ENCODE measurements at places on chromosomes 1 and 21. TPM values are rescaled to one million over a fixed set of nuclear protein-coding genes. Genes with fewer than 3 reads are reported as not detected.

FAM72D gene
- total RNA-seq = not detected

DNA sequence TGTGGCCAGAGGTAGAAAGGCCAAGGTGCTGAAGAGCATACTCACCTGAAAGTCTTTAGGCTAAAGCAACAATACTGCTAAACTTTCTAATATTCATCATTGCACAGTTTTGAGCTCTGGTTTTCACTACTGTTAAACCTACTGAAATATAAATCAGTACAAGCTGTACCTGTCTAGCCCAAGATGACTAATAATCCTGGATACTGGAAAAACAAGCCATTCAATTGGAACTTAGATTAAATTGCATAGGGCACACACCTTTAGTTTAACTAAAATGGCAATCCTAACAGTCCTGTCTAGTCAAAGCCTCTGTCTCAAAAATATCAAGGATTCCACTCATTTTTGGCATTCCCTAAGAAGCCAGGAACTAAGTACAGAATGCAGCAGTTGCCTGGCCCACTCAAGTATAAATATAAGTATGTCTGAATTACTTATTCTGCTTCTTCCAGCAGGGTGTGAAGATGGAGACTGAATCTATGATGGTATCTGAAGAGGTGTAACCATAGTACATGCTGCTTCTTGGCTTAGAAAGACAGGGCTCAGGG lies 3.1 kb downstream of the CHML start:
- H3K4me1 ChIP-seq = peaks cover 9% of the 10 kb centered on the region
- no peaks in the 10 kb centered on the region for H3K27me3 ChIP-seq
- H3K27ac ChIP-seq = no peak overlapping the region
- no peaks in the 10 kb centered on the region for H3K36me3 ChIP-seq

DNA sequence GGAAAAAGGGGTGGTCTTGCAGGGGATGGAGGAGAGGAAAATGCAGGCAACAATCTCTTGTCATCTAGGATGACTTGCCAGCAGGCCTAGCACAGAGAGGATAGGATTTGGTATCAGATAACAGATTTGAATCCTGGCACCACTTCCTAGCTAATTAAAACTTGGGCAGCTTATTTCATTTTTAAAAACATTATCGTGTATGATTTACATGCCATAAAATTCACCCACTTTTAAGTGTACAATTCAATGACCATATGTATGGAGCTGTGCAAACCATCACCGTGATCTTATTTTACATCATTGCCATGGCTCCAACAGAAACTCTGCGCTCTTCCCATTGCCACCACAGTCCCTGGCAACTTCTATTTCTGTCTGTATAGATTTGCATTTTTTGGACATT lies 6.9 kb downstream of the PYCR2 start:
- no peak overlapping the region for H3K27ac ChIP-seq
- no peaks in the 10 kb centered on the region for H3K4me1 ChIP-seq
- no peaks in the 10 kb centered on the region for H3K36me3 ChIP-seq
- no peaks in the 10 kb centered on the region for H3K27me3 ChIP-seq
- H3K4me3 ChIP-seq = no peak overlapping the region

DNA sequence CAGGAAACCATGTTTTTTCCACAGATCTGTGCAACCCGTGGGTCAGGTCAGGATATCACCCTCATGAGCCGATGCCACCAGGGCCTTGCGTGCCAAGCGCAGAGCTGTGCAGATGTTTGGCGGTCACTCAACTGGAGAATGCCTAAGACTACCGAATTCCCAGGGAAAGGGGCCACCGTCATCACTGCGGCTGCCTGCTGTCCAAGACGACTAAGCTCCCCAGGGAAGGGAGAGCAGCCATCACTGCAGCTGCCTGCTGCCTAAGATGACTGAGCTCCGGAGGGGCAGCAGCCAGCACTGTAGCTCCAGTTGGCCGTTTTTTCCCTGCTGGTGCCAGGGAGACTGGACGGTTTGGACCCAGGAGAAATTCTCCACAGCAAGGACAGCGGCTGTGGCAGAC lies 31.1 kb downstream of the AKT3 start:
- H3K4me1 ChIP-seq = no peaks in the 10 kb centered on the region
- H3K36me3 ChIP-seq = no peaks in the 10 kb centered on the region
- DNase-seq = no peak
- H3K27ac ChIP-seq = no peak overlapping the region
- H3K4me3 ChIP-seq = no peak overlapping the region

GRCh38 chr1:59976194-59977074 lies 49.9 kb upstream of the CYP2J2 start:
- no peaks in the 10 kb centered on the region for H3K27me3 ChIP-seq
- no peaks in the 10 kb centered on the region for H3K4me1 ChIP-seq
- H3K4me3 ChIP-seq = no peak overlapping the region
- no peak overlapping the region for H3K27ac ChIP-seq

DNA sequence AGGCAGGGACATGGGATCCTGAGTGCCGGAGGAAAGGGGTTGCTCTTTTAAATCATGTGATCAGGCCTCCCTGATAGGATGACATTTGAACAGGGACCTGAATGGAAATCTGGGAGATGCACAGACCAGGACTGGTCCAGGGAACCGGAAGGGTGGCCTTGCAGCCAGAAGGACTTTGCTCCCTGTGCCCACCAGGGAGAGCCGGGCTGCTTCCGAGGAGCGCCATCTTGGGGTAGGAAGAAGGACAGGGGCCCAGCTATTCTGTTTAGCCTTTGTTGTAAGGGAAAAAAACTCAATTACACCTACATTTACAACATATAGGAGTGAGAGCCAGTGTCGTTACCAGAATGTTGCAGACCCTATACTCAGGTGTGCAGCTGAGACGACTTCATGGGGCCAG lies 5.5 kb downstream of the KLHDC7A start:
- H3K36me3 ChIP-seq = no peaks in the 10 kb centered on the region
- DNase-seq = peak; percentile 2
- H3K4me3 ChIP-seq = no peak overlapping the region
- H3K27me3 ChIP-seq = no peaks in the 10 kb centered on the region
- no peaks in the 10 kb centered on the region for H3K4me1 ChIP-seq

- H3K36me3 ChIP-seq = no peaks in the 10 kb centered on the region
- no peak for DNase-seq
- H3K4me1 ChIP-seq = no peaks in the 10 kb centered on the region
- no peaks in the 10 kb centered on the region for H3K27me3 ChIP-seq
- no peak overlapping the region for H3K27ac ChIP-seq
These were observed 21.2 kb downstream of the PTGS2 start for GRCh38 chr1:186658999-186659398.

CCDC185 gene
- not detected for total RNA-seq

TIE1 gene
- 11.4 TPM for total RNA-seq

- H3K36me3 ChIP-seq = no peaks in the 10 kb centered on the region
- H3K4me1 ChIP-seq = no peaks in the 10 kb centered on the region
- no peak for DNase-seq
These were observed 150.1 kb upstream of the ZNF644 start for GRCh38 chr1:91171898-91172297.

POU2F1 gene
- 13.5 TPM for total RNA-seq

DCST1 gene
- 0.88 TPM for total RNA-seq

RNASEL gene
- total RNA-seq = 12.8 TPM

CTSK gene
- total RNA-seq = 14.4 TPM

DNA sequence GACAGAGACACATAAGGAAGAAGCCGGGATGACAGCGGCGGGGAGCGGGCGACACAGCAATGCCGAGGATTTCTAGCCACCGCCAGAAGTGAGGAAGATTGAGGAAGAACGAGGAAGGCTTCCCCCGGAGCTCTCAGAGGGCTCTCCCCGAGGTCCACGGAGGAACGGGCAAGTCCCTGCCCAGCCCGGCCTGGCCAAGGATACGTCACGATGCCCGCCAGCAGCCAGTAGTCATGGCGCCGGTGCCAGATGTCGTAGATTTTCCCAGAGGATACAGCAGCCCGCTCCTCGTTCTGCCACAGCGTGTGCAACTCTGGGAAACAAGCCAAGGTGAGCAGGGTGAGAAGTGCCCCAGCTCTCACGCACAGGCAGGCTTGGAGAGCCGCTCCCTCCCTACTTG lies 65.9 kb downstream of the KCNAB2 start:
- no peaks in the 10 kb centered on the region for H3K27me3 ChIP-seq
- H3K36me3 ChIP-seq = no peaks in the 10 kb centered on the region
- no peak overlapping the region for H3K4me3 ChIP-seq
- no peak overlapping the region for H3K27ac ChIP-seq
- no peaks in the 10 kb centered on the region for H3K4me1 ChIP-seq
- DNase-seq = no peak

DNA sequence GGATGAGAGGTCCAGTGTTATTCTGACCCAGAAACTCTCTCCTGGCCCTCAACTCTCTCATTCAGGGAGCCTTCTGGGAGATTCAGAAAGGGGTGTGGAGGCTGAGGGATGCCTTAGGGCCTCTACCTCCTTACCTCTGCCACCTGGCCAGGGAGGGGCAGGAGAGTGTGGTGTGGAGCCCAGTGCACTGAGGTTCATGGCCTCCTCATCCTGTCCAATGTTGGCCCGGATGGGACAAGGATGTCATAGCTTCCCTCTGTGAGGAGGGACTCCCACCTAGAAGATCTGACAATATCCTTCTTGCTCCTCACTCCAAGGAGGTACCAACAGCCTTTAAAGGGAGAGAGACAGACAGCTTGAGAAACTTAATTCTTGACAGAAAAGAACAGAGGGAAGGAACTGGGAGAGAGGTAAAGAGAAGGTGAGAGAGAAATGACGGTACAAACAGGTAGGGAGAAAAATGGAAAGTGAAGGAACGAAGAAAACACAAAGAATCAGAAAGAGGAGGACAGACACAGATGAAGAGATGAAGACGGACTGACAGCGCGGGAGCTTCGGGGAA lies 779 bp downstream of the BEND5 start:
- H3K27me3 ChIP-seq = no peaks in the 10 kb centered on the region
- no peaks in the 10 kb centered on the region for H3K4me1 ChIP-seq
- DNase-seq = peak; percentile 50

TLR5 gene
- total RNA-seq = 6.6 TPM

CYP4B1 gene
- total RNA-seq = 7.4 TPM

DNA sequence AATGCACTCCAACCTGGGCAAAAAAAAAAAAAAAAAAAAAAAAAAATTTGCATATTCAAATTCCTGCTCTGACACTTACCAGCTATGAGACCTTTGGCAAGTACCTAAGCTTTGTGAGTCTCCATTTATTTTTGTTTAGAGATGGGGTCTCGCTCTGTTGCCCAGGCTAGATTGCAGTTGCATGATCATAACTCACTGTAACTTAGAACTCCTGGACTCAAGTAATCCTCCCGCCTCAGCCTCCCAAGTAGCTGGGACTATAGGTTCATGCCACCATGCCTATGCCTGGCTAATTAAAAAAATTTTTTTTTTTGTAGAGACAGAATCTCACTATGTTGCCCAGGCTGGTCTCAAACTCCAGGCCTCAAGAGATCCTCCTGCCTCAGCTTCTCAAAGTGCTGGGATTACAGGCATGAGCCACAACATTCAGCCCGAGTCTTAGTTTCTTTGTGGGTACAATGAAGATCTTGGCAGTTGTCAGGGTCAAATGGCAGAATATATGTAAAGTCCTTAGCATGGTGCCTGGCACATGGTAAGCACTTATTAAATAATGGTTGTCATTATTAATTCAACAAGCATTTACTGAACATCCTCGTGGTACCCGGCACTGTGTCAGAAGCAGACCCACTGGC lies 53.5 kb upstream of the TENT5B start:
- no peaks in the 10 kb centered on the region for H3K4me1 ChIP-seq
- no peaks in the 10 kb centered on the region for H3K36me3 ChIP-seq
- H3K27me3 ChIP-seq = no peaks in the 10 kb centered on the region
- no peak for DNase-seq
- H3K27ac ChIP-seq = no peak overlapping the region

- peaks cover 10% of the 10 kb centered on the region for H3K4me1 ChIP-seq
- no peak overlapping the region for H3K27ac ChIP-seq
- no peak overlapping the region for H3K4me3 ChIP-seq
- H3K27me3 ChIP-seq = no peaks in the 10 kb centered on the region
- no peaks in the 10 kb centered on the region for H3K36me3 ChIP-seq
These were observed 2.8 kb upstream of the EFHD2 start for GRCh38 chr1:15406614-15407559.

DNA sequence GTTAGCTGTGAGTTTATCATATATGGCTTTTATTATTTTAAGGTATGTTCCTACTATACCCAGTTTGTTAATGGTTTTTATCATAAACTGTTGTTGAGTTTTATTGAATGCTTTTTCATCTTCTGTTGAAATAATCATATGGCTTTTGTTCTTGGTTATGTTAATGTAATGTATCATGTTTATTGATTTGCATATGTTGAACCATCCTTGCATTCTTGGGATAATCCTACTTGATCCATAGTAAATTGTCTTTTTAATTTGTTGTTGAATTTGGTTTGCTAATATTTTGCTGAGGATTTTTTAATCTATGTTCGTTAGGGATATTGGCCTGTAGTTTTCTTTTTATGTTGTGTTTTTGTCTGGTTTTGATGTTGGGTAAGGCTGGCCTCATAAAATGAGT lies 185.6 kb downstream of the PAPPA2 start:
- H3K36me3 ChIP-seq = no peaks in the 10 kb centered on the region
- no peak overlapping the region for H3K4me3 ChIP-seq
- H3K4me1 ChIP-seq = no peaks in the 10 kb centered on the region
- no peaks in the 10 kb centered on the region for H3K27me3 ChIP-seq
- DNase-seq = no peak

DNA sequence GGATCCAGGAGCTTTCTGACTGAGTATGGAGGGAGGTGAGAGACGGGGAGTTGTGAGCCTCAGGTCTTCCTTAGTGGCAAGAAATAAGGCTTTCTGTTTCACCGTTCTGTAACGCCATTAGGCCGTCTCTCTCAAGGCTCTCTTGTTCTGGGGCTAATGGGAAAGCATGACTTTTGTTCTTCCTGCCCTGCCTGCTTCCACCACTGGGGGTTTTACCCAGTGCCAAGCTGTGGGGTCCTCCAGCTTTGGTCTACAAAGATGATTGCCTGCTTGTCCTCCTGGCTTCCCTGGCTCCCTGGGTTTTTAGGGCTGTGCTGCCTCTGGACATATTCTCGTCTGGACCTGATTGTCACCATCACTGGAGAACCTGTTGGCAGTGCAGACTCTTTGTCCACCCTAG lies 74.8 kb upstream of the TINAGL1 start:
- H3K27ac ChIP-seq = no peak overlapping the region
- no peaks in the 10 kb centered on the region for H3K36me3 ChIP-seq
- no peak overlapping the region for H3K4me3 ChIP-seq
- H3K4me1 ChIP-seq = no peaks in the 10 kb centered on the region
- no peaks in the 10 kb centered on the region for H3K27me3 ChIP-seq

GRCh38 chr1:19920132-19920710 lies 3.2 kb downstream of the PLA2G2E start:
- H3K4me1 ChIP-seq = no peaks in the 10 kb centered on the region
- H3K36me3 ChIP-seq = no peaks in the 10 kb centered on the region
- DNase-seq = no peak
- H3K27ac ChIP-seq = no peak overlapping the region
- H3K27me3 ChIP-seq = no peaks in the 10 kb centered on the region
- no peak overlapping the region for H3K4me3 ChIP-seq

HUNK gene
- total RNA-seq = 7.0 TPM

MYBPH gene
- not detected for total RNA-seq

GRCh38 chr1:205916541-205916940 lies 26.7 kb downstream of the SLC26A9 start:
- no peak overlapping the region for H3K4me3 ChIP-seq
- H3K27me3 ChIP-seq = no peaks in the 10 kb centered on the region
- H3K4me1 ChIP-seq = no peaks in the 10 kb centered on the region
- H3K27ac ChIP-seq = no peak overlapping the region
- H3K36me3 ChIP-seq = no peaks in the 10 kb centered on the region

Measured in Peyer's patch (tissue), 4 donors.